ENCODE measurements at places on chromosomes 6 and 20.

- DNase-seq, result no peak
Measured at GRCh38 chr6:14091339-14091978, 26.1 kb upstream of the CD83 start.

DNA sequence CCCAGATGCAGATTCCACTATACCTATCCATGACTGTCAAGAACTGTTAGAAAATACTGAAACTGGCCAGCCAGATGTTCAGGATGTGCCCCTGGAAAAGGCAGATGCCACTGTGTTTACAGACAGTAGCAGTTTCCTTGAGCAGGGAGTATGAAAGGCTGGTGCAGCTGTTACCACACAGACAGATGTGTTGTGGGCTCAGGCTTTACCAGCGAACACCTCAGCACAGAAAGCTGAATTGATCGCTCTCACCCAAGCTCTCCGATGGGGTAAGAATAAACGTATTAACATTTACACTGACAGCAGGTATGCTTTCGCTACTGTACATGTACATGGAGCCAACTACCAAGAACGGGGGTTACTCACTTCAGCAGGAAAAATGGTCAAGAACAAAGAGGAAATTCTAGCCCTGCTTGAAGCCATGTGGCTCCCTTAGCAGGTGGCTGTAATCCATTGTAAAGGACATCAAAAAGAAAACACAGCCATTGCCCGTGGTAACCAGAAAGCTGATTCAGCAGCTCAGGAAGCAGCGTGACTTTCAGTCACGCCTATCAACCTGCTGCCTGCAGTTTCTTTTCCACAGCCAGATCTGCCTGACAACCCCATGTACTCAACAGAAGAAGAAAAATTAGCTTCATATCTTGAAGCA, 459.7 kb upstream of the HTR1E start:
- no peak for DNase-seq

DNA sequence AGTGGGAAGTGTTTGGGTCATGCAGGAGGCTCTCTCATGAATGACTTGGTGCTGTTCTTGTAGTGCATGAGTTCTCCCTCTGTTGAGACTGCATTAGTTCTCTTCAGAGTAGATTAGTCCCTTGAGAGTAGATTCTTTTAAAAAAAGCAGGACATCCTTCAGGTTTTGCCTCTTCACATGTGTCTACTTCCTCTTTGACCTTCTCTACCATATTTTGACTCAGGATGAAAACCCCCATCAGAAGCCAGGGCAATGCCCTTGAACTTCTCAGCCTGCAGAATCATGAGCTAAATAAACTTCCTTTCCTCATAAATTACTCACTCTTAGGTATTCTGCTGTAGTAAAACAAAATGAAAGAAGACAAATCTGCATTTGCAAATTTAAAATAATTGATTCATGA, 170.3 kb downstream of the CD109 start:
- no peak for DNase-seq

DNA sequence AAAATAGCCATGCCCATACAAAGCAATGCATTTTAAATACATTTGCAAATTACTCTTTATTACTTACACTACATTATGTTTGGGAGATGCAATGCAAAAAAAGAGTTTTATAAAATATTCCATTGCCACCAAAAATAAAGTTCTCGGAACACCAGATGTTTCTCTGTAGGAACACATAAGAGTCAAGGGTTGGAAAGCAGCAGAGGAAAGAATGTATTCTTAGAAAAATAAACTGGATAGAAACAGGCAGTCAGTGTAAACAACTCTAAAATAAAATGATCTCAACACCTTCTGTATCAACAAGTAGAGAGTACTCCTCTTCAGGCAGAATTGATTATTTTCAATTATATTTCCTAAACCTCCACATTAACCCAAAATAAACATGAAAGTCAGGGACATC, 28.1 kb downstream of the KIF13A start:
- no peak for DNase-seq

GRCh38 chr20:2883726-2884637, 10.7 kb downstream of the PTPRA start:
- DNase-seq, result no peak

DNA sequence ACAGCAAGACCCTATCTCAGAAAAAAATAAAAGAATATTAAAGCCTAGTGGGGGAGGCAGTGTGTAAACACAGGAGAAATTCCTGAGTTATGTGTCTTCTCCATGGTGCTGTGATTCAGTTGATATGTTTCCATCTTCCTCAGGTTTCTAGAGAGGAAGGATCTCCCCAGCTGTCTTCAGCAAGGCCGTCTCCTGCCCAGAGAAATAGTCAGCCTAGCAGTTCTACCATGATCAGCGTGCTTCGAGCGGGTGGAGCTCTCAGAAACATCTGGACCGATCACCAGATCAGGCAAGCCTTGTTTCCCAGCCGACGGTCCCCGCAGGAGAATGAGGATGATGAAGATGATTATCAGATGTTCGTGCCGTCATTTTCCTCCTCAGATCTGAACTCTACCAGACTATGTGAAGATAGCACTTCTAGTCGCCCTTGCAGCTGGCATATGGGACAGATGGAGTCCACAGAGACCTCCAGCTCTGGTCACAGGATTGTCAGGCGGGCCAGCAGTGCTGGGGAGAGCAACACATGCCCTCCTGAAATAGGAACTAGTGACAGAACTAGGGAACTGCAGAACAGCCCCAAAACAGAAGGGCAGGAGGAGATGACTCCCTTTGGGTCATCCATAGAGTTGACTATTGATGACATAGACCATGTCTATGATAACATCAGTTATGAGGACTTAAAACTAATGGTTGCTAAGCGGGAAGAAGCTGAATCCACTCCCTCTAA, 34.9 kb upstream of the MTHFD1L start:
- DNase-seq, result no peak

DNA sequence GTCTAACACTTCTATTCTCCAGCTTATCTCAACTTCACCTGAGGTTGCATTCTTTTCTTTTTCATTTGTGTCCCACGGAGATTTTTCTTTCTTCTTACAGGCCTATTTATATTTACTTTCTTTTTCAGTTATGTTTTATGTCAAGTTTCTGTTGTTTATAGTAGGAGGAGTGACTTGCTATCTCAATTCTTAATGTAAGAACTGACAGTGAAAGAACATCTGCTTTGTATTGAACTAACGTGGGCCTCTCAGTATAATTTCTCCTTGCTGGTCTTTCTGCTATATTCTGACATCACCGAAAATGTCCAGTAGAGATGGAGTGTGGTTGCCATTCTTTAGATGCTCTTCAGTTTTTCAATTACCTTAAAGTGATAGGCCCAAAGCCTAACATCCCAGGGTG, 521.7 kb downstream of the EPM2A start:
- no peak for DNase-seq

DNA sequence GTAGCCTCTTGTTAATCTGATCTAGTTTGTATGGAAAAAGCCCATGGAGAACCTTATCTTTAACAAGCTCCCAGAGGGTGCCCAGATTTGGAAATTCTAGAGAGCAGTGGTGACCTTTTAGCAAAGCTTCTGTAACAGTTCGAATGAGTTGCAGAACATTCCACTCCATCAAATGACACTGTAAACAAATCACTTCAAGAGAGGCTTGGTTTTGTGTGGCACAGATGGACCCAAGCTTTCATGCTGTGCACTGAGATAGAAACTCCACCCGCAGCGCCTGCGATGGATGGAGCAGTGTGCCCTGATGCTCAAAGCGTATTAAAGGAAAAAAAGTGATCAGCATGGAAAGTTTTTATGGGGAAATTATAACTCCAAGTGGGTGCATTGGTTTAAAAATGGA, 55.1 kb upstream of the ISM1 start:
- no peak for DNase-seq

GRCh38 chr6:46651816-46652215, 802 bp downstream of the CYP39A1 start:
- DNase-seq, result no peak

DNA sequence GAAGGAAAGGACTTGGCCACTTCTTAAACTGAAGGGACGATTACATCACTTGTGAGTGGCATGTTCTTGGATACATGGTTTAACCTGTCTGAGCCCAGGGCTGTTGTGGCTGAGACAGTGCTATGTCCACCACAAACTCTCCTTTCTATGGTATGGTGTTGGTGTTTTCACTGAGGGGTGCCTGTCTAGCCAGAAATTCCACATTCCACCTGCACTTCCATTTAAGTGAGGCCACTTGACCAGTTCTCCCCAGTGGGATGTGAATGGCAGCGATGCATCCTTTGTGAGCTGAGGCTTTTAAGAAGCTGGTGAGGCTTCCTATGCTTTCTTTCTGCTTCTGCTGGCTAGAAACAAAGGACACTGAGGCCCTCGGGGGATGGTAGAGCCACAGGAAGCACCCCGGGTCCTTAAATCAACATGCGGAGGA, 151.4 kb upstream of the CHD6 start:
- no peak for DNase-seq

DNA sequence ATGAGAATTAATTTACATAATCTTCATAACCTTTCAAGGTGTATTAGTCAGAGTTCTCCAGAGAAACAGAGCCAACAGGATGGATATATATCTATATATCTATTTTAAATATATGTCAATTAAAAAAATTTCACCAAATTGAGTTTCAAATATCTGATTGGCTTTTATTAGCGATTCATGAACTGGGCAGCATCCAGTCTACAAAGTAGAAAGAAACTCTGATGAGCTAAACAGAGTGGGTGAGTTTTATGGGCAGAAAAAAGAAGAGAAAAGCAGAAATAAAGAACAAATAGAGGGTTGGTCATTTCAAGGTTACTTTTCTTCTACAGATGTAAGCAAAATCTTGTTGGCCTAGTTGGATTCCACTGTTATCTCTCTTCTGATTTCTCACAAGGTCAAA, 29.0 kb upstream of the BTBD3 start:
- no peak for DNase-seq

GRCh38 chr20:1397710-1398109, 4.9 kb upstream of the FKBP1A start:
- no peak for DNase-seq
